Calu3 (cell line): ENCODE measurements at places on chromosomes 11 and 22.

- no peak for DNase-seq
Observed at GRCh38 chr11:31649129-31649966, 139.8 kb downstream of the ELP4 start.

GRCh38 chr11:45673441-45673840 lies 8.0 kb upstream of the CHST1 start:
- DNase-seq: no peak

- no peak for DNase-seq
Observed at GRCh38 chr22:48718818-48719500, 1108.7 kb downstream of the BRD1 start.

DNA sequence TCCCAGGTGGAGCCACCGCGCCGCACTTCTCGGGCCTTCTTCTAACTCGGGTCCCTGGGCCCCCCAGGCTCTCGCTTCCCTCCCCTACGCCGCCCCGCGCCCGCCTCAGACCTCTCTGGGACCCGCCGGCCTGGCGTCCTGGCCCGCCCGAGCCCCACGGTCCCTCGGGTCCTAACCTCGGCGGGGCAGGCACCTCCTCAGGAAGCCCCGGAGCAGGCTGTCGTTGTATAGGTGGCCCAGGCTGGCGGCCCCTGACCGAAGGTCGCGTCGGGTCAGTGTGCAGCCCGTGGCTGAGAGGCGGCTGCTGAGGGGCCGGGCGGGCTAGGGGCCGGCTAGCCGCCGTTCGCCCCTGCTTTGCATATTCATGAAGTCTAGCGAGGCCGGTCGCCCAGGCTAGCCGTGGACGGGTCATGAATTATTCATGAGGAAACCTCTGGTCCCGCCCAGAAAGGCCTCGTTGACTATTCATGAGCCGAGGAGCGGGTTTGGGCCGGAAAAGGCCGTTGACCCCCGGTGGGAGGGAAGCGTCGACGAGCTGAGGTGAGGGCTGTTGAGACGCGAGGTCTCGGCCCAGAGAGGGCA lies at the start of gene HORMAD2:
Gene HORMAD2 (plus strand): TSS at position 513 of the 582 bp plus-strand sequence. CDS start 13,489 bp downstream, outside the sequence.
- no peak for DNase-seq

DNA sequence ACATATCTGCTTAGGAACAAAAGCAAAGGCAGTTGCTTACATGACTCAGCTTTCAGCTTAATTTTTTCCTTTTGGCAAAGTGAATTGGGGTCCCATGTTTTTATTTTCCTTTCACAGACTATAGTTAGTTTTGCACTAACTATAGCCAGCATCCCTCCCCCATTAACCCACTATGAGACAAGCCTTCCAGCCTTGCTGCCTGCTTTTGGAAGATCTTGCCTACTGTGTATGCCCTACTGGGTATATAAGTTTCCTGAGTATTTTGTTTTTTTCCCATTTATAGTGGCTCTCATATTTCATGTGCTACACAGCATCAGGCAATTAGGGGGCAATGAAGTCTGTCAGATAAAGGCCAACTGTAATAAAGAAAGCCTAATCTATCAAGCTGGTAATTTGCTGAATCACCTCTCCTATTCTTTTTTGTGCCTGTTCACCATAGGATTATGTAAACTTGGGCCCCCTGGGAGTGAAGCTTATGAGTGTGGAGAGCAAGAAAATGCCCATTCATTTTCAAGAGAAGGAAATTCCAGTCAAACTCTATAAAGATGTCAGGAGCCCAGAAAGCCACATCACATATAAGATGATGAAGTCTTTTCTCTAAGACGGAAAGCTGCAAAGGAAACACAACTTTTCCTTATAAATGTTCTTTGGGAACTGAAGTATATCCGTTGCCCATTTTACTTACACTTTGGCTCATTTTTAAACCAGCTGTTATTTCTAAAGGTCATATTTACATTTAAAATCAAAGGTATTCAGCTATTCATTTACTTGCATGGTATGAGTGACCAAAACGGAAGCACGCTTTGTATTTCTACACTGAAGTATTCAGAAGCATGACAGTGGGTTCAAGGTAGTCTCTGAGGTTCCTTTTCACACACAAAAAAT lies 64.0 kb downstream of the CCDC83 start:
- no peak for DNase-seq
